ENCODE measurements at places on chromosomes 7 and 10.

DNA sequence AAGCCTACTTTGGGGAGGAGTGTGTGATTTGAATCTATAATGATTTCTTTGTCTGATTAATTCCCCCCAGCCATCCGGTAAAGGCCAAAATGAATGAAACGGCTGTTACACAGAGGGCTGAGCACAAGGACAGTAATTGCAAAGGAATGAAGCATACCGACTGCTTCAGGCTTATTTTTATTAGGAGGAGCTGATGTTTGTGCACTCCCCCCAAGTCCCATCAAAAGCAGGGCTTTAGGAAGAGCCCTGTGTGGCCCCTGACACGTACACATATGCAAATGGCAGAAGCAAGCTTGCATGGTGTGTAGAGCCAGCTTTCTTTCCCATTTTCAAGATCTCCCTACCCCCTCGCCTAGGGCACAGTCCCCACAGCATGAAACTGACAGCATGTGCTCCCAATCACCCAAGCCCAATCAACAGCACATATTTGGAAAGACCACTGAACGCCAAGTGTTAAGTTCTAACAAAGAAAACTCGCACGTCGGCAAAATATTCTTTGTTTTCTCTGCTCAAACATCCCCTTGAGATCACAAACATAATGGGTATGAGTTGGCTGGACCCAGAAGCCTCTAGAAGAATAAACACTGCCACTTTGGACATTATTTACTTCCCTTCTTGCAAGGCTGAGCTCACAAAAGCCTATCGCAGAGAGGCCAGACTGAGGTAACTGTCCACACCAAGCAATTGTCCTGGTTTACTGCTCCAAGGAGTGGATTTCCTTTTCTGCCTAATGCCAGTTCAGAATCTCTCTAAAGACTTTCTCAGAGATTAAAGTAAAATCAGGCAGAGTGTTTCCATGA lies 143.0 kb downstream of the CUBN start:
- peak; percentile 66 for DNase-seq

GRCh38 chr7:24477398-24478136 lies 95.7 kb upstream of the PALS2 start:
- no peak for DNase-seq

DNA sequence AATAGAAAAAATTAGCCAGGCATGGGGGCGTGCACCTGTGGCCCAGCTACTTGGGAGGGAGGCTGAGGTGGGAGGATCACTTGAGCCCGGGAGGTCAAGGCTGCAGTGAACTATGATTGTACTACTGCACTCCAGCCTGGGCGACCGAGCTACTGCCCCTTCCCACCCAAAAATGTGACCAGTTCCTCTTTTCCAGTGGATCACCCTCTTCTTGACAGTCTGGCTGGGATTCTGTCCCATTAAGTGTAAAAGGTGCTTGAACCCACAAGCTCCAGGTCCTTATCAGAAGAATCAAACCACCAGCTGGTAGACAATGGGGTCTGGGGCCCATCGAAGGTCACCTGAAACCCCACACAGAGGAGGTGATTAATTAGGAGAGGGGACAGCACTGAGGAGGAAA lies 14.1 kb downstream of the ATXN7L1 start:
- no peak for DNase-seq

DNA sequence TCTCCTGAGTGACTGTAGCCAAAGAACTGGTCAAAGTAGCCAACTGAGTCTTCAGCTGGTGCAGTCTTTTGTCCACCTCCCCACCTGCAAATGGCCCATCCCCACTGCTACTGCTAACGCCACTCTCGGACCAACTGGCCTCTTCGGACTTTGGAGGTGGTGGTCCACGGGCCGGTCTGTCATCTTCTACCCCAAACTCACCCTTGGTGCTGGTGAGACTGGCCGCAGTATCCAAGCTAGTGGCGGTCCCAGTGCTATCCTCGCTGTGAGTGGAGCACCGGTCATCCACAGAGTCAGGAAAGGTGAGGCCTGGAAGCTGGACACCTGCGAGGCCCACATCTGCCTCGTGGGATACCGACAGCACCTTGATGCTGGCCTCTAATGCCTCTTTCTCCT lies 750 bp downstream of the GCC1 start:
- no peak for DNase-seq

GRCh38 chr7:44348300-44348699 lies 22.9 kb upstream of the CAMK2B start:
- no peak for DNase-seq

DNA sequence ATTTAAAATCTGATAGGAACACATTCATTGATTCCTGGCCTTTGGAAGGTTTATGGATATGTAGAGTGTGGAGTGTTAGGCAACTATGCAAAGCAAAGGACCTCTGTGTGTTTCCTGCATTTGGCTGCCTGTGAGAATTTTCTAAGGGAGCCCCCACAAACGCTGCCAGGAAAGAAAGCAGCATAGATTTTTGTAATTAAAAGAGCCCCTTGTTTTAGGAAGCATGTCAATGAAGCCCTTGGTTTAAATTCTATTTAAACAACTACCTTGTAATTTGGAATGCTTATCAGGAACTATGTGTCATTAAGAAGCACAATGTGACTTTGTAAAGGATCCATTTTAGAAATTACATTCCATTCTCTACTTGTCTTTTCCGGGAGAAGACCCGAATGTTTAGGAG lies 742.5 kb downstream of the NXPH1 start:
- no peak for DNase-seq

- no peak for DNase-seq
Measured at GRCh38 chr10:105973902-105974301, 1190.6 kb downstream of the SORCS1 start.

GRCh38 chr7:69162326-69162725 lies 435.9 kb upstream of the AUTS2 start:
- no peak for DNase-seq

GRCh38 chr10:133379152-133379800 lies at the start of gene PAOX:
TSS of gene PAOX (plus strand) at chr10:133379262. CDS start at chr10:133379317, 55 bp downstream.
- peak; percentile 58 for DNase-seq

DNA sequence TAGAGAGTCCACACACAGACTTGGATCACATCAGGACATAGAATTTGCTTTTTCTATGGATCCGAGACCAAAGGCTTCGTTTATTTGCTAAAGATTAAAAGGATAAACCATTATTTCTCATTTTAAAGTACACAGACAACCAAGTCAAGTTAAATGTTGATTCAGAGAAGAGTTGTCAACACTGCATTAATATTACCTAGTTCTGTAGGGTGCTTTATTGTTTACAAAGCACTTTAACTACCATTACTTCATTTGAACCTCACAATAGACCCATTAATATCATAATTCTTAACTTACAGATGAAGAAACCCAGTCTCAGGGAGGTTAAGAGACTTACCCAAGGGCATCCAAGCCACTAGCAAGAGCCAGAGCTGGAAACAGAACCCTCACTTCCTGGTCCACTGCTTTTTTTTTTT lies 43.2 kb upstream of the GSAP start:
- DNase-seq = no peak

DNA sequence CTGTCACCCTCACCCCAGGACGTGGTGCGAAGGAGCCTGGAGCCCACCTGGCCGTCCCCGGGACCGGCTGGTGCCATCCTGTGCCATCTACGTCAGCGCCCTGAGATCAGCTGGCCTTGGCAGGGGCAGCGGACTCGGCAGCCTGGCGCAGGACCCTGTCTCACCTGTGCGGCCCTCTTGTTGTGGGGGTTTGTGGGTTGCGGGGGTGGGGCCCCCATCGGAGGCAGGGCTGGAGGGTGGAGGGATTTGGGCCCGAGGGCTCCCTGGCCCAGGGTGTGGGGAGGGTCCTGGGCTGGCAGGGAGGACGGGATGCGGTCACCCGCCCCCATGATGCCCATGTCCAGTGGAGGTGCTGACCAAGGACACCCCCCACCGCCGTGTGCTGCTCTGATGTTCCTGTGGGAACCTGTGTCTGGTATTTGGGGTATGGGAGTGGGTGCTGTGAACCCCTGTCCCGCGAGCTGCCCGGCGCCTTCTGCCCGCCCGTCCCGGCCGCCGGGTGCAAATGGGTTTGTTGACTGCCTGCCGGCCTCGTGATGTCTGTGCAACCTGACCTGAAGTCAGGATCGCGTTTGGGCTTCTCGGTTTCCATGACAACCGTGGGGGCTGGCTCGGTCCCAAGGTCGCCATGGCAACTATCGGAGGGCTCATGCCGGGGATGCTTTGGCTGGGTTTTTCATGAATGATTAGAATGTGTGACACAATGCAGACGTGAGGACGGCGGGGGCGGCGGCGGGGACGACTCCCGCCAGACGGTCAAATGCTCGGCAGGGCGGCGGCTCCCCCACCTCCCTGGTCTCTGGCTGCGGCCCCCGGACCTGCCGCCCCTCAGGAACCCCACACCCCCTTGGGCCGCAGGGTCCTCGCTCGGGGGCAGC lies 7.3 kb downstream of the MAFK start:
- DNase-seq = peak; percentile 92

- no peak for DNase-seq
Measured at GRCh38 chr7:68439897-68440296, 1158.4 kb upstream of the AUTS2 start.

DNA sequence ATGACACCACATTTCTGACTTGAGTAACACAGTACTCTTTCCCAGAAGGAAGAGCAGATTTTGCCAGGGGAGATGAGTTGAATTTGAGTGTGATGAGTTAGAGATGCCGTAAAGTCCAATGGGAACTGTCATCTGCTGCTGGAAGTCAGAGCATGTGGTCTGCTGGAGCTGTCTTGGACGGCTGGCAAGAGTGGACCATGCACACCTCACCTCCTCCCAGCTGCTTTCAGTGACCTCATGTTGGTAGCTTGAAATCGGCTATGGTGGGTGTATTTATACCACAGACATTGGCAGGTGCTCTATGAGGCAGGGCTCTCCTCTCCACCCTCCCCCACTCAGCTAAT lies 82.3 kb downstream of the COL13A1 start:
- no peak for DNase-seq

DNA sequence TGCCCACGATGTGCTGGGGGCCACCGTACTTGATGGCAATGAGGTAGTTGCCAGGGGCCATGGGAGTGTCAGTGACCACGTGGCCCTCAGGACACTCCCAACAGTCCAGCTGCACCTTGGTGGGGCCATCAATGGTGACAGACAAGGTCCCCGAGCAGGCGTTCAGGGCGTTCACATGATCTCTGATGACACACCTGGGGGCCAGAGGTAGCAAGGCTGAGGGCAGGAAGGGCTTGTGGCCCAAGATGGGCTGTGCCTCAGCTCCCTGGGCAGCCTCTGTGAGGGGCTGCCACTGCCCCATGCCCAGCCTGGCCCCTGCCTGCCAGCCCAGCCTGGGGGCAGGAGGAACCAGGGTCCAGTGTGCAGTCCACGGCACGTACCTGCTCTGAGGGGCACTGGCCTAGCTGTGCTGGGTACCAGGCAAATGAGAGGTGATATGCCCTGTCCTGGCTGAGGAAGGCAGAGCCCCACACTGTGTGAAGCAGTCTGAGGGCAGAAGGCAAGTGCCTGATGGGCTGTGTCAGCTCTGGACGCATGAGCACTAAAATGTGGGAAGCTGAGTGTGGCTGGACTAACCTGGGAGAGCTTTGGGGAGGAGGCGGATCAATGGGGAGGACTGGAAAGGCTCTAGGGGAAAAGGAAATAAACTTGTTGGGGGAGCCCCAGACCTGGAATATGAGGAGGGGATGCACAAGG lies 3.5 kb upstream of the KCP start:
- DNase-seq = no peak

GRCh38 chr10:95275726-95276366 lies 15.0 kb downstream of the PDLIM1 start:
- no peak for DNase-seq

DNA sequence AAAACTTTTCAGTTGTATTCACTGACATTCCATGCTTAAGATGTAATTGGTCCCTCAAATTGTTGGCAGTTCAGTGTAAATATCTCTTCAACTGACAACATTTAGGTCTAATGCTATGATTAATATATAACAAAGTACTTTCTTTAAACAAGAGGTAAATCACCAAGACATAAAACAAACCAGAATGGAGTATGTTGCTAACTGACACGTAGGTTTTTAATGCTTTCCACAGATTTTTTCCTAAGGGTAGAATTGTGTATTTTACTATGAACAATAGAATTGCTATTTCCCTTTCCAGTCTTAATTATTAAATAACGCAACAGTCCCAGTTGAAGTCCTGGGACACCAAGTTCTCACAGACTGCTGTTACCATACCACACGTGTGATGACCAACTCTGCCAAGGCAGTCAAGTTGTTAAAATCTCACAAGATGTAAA lies 4.1 kb downstream of the JCAD start:
- no peak for DNase-seq

- no peak for DNase-seq
Measured at GRCh38 chr7:158655931-158656441, 48.6 kb downstream of the NCAPG2 start.

GRCh38 chr10:60942134-60942787 lies 1.7 kb downstream of the RHOBTB1 start:
- DNase-seq = no peak

DNA sequence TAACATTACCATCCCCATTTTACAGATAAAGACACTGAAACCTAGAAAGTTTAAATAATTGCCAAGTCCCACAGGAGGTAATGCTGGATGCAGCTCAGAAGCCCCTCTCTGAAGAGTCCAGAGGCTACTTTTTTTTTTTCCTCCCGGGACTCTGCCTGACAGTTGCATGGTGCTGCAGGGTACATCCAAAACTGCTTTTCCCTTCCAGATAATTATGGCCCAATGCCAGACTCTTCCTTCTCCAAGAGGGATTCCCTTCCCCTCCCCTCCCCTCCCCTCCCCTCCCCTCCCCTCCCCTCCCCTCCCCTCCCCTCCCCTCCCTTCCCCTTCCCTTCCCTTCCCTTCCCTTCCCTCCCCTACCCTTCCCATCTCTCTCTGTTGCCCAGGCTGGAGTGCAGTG lies 122.9 kb downstream of the LSMEM1 start:
- no peak for DNase-seq

DNA sequence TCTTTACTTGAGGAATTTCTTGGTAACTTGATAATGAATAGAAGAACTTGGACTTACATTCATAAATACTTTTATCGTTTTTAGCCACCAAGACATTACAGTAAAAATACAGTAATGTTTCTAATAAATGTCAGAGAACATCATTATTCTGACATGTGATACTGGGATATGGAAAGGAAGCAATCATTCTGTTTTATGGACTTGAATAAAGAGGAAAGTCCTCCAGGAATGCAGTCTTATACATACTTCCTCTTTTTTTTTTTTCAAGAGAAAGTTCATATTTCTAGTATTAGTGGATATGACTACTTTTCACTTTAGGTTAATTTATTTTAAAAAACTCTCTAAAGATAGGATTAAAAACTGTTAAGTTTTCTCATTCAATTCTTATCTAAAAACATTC lies 220.0 kb upstream of the SEMA3C start:
- no peak for DNase-seq

DNA sequence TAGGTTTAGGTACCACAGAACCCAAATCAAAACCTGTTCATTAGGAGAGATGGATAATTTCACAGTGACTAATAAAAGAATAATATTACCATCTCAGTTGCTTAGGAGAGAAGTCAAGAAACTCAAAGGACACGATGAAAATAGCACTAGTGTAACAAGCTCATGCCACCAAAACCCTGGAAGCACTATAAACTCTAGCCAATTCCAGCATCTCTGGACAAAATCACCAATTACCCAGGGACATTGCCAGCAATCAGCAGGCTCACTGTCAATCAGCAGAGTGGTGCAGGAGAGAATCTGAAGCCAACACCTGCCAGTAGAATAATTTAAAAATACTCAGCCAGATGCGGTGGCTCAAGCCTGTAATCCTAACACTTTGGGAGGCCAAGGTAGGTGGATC lies 88.9 kb downstream of the ARMH3 start:
- DNase-seq = no peak

- DNase-seq = no peak
Measured at GRCh38 chr10:20207653-20208052, 391.4 kb downstream of the PLXDC2 start.

Measured in right lung (tissue), 10 donors.